ENCODE measurements at places on chromosomes 4 and X.

DNA sequence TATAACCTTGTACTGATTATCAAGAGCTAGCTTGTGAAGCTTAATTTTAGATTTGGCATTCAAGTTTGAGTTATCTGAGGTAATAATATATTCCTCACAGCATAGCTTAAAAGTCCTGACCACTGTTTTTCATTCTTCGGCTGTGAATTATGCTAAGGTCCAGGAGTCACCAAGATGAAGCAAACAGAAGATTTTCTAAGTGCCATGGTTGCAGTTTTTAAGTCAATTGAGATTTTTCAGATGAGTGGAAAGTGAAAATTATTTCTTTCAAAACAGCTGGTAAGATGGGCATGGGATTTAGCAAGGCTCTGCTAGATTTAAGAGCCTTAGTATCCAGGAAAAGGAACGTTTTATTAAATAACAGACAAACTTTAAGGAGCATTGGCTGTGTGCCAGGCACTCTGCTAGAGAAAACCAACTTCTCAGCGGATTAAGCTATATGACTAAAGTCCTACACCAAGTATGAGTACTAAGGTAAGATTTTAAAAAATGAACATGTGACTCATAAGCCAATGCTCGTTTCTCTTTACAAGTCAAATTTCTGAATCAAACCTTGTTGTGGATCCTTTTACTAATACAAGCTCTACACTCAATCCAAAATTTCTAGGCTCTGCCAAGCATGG, 149.9 kb upstream of the IL15 start:
- no peak for DNase-seq

DNA sequence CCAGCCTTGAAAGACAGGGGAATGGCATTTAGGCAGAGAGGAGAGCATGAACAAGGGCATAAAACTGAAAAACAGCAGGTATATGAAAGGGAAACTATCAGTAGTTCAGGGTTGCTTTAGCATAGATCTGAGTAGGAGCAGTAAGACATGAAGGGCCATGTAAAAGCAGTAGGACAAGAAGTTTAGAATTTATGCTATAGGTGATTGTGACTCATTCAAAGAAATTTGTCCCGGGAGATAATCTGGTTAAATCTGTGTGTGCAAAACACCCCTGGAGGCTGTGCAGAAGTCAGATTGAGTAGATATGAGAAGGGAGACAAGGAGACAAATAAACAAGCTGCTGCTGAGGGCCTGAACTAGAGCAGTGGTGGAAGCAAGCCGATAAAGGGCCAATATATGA, 109.1 kb upstream of the BMP3 start:
- DNase-seq = no peak

DNA sequence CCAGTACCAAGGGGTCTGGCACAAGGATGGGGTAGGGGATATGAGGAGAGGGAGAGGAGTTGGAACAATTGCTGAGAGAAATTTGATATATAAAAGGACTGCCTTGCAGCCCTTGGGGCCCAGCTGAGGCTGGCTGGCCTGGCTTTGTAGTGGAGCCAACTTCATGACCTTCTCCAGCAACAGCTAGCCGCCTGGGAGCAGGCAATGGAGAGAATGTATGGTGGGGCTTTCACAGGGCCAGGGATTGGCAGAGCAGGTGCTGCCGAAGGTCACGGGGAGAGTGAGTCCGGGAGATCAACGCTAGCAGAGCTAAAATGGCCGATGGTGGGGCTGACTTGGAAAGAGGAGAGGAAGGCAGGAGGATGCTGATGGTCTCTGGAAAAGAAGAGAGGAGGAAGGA, 120.4 kb upstream of the SMIM10 start:
- DNase-seq = no peak

DNA sequence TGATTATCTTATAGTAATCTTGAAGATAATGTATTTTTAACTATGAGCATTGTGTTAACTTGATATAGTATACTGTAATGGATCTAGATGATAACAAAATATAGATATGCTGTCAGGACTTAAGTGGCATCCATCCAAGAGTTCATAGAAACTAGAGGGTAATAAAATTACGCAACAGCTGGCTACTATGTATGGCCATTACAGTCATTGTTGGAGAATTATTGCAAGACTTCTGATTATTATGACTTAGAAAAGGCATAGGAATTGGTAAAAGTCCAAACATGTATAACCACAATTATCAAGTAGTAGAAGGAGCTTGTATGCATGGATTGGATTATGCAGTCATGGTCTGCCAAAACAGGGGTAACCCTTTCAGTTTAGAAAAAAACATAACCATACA, 9.5 kb downstream of the OGT start:
- DNase-seq = no peak

GRCh38 chr4:108081256-108081655, 87.5 kb downstream of the LEF1 start:
- no peak for DNase-seq

DNA sequence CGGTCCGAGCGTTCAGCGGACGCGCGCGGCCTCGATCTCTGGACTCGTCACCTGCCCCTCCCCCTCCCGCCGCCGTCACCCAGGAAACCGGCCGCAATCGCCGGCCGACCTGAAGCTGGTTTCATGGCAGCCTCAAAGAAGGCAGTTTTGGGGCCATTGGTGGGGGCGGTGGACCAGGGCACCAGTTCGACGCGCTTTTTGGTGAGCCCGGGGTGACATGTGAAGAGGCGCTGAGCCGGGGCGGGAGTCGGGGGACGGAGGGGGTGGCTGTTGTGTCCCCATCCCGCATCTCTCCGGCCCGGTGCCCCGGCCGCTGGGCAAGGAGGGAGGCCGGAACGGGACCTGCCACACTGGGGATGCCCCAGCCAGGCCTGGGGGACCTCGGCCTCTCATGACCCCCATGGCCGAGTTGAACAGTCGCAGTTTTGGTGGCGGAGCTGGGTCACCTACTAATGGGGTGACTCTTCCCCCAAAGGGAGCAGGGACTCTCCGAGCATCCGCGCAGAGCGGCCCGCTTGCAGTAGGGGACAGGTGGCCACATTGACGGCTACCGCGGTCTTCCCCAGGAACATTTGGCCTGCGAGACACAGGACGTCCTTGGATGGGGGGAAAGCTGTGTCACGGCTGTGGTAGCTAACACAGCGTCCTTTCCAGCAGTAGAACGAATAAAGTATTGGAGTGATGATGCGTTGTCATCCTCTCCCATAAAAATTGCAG, at the start of gene GK:
Gene GK (plus strand): TSS at position 9 of the 717 bp plus-strand sequence. CDS start 115 bp downstream, at position 124.
- DNase-seq = no peak

GRCh38 chr4:119833611-119834010, 205.0 kb upstream of the PDE5A start:
- DNase-seq = no peak

Measured in GM12892 (cell line).